ENCODE measurements at places on chromosomes 2 and 18.

DNA sequence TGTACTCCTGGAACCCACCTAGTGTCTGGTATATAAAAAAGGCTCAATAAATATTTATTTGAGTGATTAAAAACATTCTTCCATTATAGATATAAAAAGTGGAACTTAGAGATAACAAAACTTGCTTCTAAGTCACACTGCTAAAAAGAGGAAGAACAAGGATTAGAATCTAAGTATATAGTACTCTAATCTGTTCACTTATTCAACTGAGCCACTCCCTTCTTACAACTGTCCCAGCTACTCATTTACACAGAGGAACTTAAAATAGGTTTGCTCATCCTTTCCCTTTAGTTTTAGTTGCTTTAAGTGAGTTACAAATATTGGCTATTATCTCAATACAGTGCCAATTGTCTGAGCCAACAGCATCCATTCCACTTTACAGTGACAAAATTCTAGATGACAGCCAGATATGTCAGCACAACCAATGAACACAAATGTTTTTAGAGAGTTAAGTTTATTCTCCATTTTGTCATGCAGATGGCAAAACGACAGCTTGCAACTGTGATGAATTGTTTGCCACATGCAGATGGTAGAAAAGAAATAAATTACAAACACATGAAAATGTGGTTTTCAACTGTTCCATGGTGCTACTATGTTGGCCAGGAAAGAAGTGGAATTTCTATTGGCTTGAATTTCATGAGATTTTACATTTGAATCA is 280.7 kb upstream of the ZC3H15 start:
- DNase-seq = no peak

DNA sequence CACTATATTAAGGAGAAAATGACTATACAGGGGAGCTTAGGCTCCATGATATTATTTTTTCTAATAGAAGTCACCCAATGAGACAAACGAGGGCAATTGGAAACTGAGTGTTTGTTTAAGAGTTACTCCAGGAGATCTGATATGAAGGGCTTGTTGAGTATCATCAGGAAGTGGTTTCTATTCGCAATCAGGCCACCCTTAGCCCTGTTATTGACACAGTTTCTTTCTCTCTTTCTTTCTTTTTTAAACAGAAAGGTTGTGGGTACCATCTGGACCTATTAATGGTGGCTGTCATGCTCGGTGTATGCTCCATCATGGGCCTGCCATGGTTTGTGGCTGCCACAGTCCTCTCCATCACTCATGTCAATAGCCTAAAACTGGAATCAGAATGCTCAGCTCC is 117.3 kb downstream of the DPP4 start:
- peak; percentile 24 for DNase-seq

DNA sequence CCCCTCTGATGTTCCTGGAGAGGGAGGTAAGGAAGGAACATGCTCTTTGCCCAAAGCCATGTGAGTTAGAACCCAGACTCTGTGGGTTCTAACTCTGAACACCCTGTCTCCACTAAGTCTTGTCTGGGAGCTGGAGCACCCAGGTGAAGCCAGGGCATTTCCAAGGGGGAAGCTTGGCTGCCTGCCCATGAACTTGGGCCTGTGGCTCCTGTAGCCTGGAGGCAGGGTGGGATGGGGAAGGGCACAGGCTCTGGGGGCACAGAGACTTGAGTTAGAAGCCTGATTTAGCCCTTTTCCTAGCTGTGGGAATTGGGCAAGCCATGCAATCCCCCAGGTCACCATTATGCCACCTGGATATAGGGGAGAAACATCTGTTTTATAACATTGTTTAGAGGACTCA is 65.2 kb downstream of the LBH start:
- DNase-seq = no peak

DNA sequence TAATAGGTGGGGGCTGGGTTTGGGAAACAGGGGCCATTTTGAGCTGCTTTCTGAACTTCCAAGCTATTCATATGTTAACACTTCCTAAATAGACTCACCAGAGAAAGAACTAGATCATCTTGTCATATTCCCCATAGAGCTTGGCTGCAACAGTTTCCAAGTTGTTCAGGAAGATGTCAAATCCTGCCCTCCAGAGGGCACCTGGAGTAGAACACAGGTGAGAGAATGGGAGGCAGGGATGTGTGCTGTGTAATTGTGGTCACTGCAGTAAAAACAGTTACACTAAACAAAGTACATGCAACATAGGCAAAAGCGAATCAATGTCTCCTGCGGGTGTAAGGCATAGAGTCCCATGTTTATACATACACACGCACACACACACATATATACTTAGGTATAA is 34.5 kb upstream of the LRRC30 start:
- DNase-seq = no peak

GRCh38 chr18:650428-650858 is 7.0 kb upstream of the TYMS start:
- no peak for DNase-seq

All from NCI-H345 (cell line).